Upper lobe of right lung (tissue), 1 donor: ENCODE measurements at places on chromosomes 11 and 22. TPM values are rescaled to one million over a fixed set of nuclear protein-coding genes. Genes with fewer than 3 reads are reported as not detected.

DNA sequence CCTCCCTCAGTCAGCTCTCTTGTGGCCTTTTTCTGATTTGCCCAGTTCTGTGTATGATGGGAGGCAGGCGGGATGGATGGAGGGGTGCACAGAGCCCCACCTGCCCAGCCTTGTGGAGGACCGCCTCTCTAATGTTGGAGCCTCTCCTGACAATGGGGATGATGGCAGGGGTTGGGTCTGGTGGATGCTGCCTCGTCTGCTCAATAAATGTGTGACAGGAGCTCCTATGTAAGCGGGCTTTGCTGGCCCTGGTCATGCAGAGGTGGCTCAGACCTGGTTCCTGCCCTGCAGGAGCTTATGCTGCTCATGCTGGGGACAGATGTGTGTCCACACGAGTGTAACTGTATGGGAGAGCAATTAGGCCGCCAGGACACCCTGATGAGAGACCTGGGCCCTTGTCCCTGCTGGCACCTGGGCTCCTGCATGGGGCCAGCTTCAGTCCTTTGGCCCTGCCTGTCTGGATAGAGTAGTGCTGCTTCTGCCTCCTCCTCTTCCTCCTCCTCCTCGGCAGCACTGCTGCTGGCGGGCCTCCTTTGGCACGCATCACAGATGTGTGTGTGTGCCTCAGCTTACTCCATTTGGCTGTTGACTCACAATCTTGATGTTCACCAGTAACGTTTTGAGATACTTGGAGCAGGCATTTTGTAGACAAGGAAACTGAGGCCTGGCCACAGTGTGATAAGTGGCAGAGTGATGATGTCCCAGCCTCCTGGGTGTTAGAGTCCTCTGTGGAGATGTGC, 131.0 kb downstream of the TBC1D22A start:
- peak; percentile 31 for DNase-seq

DCHS1 gene
- 28.0 TPM for total RNA-seq

PRCP gene
- total RNA-seq, result 91.3 TPM

HARBI1 gene
- total RNA-seq, result 5.2 TPM

DNA sequence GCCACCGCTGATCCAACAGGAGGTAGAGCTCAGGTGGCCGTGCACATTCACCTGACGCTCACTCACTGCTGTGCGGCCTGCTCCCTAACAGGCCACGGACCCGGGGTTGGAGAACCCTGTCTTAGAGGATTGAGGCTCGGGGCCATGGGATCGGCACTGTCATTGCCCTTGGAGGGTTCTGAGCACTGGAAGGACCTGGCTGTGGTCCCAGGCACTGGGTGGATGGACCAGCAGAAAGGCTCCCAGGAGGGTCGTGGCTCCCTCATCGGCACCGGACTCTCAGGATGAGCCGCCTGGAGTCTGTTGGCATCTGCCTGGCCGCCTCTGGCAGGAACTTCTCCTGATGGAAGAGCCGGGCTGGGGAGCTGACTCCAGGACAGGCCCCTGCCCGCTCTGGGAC, 6.5 kb downstream of the KCNQ1 start:
- peak; percentile 55 for DNase-seq

DNA sequence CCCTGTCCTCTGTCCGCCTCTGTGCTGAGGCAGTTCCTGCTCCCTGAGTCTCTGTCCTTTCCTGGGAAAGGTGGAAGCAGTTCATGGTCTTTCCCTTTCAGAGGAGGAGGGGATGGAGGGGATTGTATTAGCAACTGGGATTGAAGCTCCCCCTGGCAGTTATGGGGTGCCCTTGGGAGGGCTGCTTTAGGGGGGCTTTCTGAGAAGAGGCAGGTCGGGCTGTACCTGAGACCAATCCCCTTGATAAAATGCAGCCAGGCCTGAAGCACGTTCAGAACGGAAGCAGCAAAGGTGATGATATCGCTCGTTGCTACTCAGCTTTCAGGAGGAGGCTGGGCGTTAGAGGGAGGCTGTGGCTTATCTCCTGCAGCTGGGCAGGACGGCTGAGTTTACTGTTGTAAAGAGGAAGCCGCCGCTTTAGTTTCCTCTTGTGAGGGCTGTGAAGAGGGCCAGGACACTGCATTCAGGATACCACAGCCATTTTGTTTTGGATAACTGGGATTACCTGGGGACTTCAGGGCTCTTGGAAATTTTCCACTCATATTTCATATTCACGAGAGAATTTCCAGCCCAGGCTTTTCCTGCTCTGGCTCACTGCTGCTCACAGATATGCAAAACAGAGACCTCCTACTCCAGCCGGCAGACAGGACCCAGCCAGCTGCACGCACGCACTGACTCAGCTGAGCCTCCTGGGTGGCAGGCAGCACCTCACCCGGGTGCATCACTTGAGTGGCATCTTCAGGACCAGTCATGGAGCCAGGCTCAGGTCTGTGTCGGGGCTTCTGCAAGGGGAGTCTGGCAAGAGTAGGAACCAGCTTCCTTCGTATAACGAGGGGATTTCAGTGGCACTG, 798 bp downstream of the AMPD3 start:
- DNase-seq, result no peak

- DNase-seq, result no peak
Measured at GRCh38 chr22:46517255-46517761, 20.1 kb downstream of the CELSR1 start.

DNA sequence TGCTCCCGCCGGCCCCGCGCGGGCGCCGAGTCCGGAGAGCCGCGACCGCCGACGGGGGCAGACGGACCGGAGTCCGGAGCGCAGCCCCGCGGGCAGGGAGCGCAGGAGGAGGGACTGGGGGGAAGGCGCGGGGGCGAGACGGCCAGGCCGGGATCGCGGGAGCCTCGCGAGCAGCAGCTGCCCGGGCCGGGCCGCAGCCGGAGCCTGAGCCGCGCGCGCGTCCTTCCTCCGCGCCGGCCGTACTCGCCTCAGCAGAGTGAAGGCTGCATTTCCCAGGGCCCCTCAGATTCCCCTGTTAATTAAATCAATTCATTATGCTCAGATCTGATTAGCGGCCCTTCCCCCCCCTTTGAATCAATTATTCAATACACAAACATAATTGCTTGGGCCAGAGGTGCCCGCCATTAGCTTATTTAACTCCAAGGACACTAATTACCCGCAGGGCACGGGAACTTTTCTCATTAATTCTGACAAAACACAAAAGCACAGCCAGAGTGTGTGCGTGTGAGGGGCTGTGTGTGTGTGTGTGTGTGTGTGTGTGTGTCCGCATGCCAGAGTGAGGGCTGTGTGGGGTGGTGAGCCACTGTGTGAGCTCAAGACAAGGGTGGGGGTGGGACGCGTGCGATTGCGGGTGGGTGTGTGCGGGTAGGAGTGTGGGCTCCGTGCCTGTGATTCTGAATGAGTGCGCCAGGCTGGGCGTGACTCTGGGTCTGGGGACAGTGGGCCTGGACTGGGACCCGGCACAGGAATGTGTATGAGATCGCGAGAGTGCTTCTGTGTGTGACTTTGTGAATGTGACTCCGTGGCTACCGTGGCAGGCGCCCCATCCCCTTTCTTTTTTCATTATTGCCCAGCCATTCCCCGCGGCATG, 5.1 kb upstream of the LMO1 start:
- peak; percentile 33 for DNase-seq
